GM23248 (cell line): ENCODE measurements at places on chromosomes 7 and 10.

- DNase-seq: no peak
- no peaks in the 10 kb centered on the region for H3K4me1 ChIP-seq
- no peak overlapping the region for H3K27ac ChIP-seq
- no peak overlapping the region for H3K4me3 ChIP-seq
- no peaks in the 10 kb centered on the region for H3K27me3 ChIP-seq
- 0 out of 2 replicates have a peak, but pooled peaks cover 7% of the 10 kb centered on the region for H3K36me3 ChIP-seq
These were observed 54.6 kb downstream of the NOD1 start for GRCh38 chr7:30423788-30424505.

DNA sequence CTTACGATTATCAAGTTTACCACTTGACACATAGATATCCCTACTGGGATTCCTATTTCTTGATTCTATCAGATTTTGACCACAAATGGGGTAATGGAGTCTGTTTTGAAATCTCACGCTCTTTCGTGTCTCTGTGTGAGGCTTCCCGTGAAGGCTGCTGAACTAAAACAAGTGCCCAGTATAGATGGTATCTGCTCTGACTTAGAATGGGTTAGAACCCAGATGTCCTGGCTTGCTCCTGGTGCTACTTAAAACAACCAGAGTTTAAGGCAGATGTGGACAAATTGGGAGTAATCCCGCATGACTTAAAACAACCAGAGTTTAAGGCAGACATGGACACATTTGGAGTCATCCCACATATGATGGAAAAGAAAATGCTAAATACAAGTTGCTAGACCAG is 85.9 kb downstream of the FAM204A start:
- no peak for DNase-seq
- H3K27ac ChIP-seq: no peak overlapping the region
- no peaks in the 10 kb centered on the region for H3K4me1 ChIP-seq
- H3K36me3 ChIP-seq: no peaks in the 10 kb centered on the region
- no peak overlapping the region for H3K4me3 ChIP-seq

DNA sequence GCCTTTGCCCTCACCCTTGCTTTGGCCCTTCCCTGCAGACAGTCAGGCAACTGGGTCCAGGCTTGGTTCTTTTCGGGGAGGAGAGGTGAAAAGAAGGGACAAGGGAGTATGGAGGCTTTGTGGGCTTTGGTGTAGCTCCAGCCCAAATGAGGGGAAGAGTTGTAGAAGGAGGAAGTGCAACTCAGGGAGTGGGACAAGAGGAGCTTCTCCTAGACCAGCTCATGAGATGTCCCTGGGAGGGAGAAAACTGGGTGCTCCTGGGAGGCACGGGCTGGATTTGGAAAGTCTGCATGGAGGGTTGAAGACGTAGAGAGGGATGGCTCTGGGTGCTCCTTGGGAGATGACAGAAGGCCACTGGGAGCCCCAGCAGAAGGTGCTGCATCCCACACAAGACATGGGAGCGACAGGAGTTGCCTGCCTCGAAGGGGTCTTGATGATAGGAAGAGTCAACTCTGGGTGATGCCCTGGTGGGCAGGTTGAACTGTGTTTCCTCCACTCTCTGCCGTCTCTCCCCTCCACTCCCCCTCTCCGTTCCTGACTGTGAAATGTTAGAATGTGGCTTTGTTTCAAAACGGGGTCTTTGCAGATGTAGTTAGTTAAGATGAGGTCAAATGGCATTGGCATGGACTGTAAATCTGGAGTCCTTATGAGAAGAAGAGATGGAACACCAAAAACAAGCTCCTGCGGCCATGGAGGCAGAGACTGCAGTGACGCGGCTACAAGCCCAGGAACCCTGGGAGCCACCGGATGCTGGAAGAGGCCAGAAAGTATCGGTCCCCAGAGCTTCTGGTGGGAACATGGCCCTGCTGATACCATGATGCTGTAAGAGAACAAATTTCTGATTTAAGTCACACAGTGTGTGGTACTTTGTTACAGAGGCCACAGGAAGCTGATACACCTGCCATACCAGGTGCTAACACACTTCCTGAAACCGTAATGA is 298.5 kb downstream of the GLRX3 start:
- no peak for DNase-seq
- H3K27ac ChIP-seq: no peak overlapping the region
- H3K27me3 ChIP-seq: no peaks in the 10 kb centered on the region
- H3K4me1 ChIP-seq: no peaks in the 10 kb centered on the region

- no peak overlapping the region for H3K27ac ChIP-seq
- H3K27me3 ChIP-seq: no peaks in the 10 kb centered on the region
- H3K4me3 ChIP-seq: no peak overlapping the region
- DNase-seq: no peak
- H3K36me3 ChIP-seq: no peaks in the 10 kb centered on the region
These were observed 63.6 kb upstream of the TRIM24 start for GRCh38 chr7:138396251-138397070.

DNA sequence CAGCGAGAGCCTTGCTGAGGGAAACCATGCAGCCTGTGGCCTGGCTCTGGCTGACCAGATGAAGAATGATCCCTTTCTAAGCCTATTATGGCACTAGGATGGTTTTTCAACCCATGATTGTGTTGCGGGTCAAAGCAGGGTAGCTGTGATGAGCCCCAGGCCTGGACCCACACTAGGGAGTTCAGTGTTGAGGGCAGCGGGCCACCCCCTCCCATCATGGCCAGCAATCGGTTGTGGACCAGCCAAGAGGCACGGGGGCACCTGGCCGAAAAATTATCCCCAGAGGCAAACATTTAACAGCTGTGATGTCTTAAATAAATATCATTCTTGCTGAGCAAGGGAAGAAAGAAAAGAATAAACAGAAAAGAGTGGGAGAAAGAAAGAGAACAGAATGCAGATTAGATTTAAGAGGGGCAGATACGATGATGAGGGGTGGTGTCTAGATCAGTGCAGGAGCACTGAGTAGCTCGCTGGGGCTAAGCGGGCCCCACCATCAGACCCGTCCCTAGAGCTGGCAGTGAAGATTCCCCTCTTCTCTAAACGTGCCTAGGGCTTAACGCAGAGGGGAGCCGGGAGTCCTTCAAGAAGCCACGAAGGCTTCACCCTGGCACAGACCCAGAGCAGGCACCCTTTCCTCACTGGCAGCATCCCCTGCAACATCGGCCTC is 82.7 kb downstream of the SLC37A3 start:
- no peaks in the 10 kb centered on the region for H3K27me3 ChIP-seq
- H3K36me3 ChIP-seq: no peaks in the 10 kb centered on the region
- H3K27ac ChIP-seq: peak overlapping the region; percentile 86
- peaks cover 31% of the 10 kb centered on the region for H3K4me1 ChIP-seq

- no peaks in the 10 kb centered on the region for H3K36me3 ChIP-seq
- H3K27ac ChIP-seq: no peak overlapping the region
- no peaks in the 10 kb centered on the region for H3K4me1 ChIP-seq
- H3K27me3 ChIP-seq: no peaks in the 10 kb centered on the region
These were observed 165.7 kb upstream of the FZD1 start for GRCh38 chr7:91098566-91098965.

DNA sequence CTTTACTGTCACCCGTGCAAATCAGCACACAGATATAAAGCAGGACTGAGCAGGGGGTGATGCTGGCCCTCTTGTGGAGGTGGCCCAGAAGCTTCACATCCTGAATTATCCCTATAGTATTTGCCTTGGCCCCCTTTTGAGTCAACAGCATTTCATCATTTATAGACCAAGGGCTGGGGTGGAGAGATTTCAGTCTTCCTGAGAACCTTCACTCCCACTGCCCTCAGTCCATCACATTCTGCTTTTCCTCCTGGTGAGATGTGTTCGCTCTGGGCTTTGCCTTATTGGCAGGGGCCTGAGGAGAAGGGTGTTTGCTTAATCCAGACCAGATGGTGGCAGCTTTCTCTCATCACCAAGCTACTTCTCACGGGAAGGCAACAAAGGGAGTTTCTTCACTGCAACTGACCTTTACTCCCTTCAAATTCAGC is 47.7 kb downstream of the NOC3L start:
- H3K4me1 ChIP-seq: peaks cover 19% of the 10 kb centered on the region
- H3K36me3 ChIP-seq: no peaks in the 10 kb centered on the region
- no peaks in the 10 kb centered on the region for H3K27me3 ChIP-seq
- DNase-seq: peak; percentile 59
- no peak overlapping the region for H3K4me3 ChIP-seq

DNA sequence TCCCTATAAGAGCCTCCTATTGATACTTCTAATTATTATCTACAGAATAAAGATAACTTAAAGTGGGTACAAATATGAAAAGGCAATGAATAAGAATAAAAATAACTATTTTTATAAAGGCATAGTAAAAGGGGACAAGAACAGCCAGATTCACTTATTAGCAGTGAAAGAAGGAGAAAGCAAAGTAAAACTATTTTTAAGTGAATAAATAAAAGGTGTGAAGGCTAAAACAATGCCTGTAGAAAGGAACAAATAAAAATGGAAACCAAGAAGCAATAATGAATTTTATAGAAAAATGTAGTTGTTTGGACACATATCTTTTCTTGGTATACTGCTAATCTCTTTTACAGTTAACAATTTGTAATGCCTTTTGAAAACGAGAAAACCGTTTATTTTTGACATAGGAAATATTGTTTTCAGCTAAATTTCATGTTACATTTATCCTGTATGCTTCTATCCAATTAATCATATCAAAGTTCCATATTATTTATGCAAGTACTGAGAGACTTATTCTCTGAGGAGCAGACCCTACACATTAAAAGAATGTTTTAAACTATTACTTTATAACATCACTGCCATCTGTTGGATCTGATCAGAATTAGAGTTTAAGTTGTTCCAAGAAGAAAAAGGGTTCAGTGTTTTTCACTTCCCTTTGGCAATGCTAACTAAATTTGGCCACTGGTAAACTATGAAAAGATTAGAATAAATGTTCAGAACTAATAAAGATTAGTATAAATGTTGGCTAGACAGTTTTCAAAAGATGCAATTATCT is 59.1 kb downstream of the ARMC3 start:
- H3K4me1 ChIP-seq: no peaks in the 10 kb centered on the region
- H3K27me3 ChIP-seq: no peaks in the 10 kb centered on the region
- no peak overlapping the region for H3K27ac ChIP-seq
- peak; percentile 59 for DNase-seq
- H3K36me3 ChIP-seq: no peaks in the 10 kb centered on the region
- H3K4me3 ChIP-seq: no peak overlapping the region

- H3K27me3 ChIP-seq: no peaks in the 10 kb centered on the region
- H3K36me3 ChIP-seq: no peaks in the 10 kb centered on the region
- H3K27ac ChIP-seq: no peak overlapping the region
- H3K4me3 ChIP-seq: no peak overlapping the region
These were observed 74.0 kb downstream of the GATA3 start for GRCh38 chr10:8128511-8128910.

- H3K4me3 ChIP-seq: no peak overlapping the region
- H3K27ac ChIP-seq: no peak overlapping the region
These were observed 273.9 kb upstream of the ZMIZ1 start for GRCh38 chr10:78794736-78795455.

DNA sequence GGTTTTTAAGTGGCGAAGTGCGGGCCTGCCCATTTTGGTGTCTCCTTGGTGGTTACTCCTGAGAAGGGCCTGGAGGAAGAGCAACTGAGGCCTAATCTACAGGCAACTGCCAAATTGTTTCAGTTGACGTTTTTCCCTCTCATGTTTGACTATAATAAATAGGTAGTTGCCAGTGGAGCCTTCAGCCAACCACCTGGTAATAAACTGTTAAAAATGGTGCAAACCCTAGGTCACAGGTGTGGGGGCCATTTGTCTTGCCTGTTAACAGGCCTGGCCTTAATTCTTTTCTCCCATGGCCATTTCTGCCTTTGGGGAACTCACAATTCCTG is 3.7 kb downstream of the IKZF1 start:
- DNase-seq: no peak
- H3K27me3 ChIP-seq: peaks cover 79% of the 10 kb centered on the region
- H3K4me1 ChIP-seq: no peaks in the 10 kb centered on the region
- H3K36me3 ChIP-seq: no peaks in the 10 kb centered on the region

- H3K36me3 ChIP-seq: no peaks in the 10 kb centered on the region
- H3K4me3 ChIP-seq: no peak overlapping the region
- peaks cover 34% of the 10 kb centered on the region for H3K4me1 ChIP-seq
These were observed 176.0 kb upstream of the SVIL start for GRCh38 chr10:29810816-29811215.

DNA sequence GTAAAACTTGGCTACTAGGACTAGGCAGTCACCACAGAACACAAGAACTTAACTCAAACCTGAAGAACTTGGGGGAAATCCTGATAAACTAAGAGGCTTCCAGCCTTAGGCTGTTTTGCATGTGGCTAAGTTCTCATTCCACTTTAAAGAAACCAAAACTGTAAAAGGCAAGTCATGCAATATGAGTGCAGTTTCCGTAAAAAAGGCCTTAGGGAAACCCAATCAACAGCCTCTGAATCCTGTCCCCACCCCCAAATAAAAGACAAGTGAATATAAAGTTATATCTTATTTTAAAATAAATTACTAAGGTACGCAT is 95.1 kb downstream of the USP6NL start:
- H3K36me3 ChIP-seq: no peaks in the 10 kb centered on the region
- H3K27me3 ChIP-seq: no peaks in the 10 kb centered on the region
- H3K4me1 ChIP-seq: no peaks in the 10 kb centered on the region; the same call in 1 of the 2 replicates
- H3K4me3 ChIP-seq: no peak overlapping the region

GRCh38 chr7:80134115-80134535 is 506 bp upstream of the GNAI1 start:
- H3K4me1 ChIP-seq: peaks cover 32% of the 10 kb centered on the region
- peak overlapping the region; percentile 88 for H3K4me3 ChIP-seq
- H3K27ac ChIP-seq: peak overlapping the region; percentile 36
- H3K27me3 ChIP-seq: no peaks in the 10 kb centered on the region
- no peak for DNase-seq
- no peaks in the 10 kb centered on the region for H3K36me3 ChIP-seq

- no peaks in the 10 kb centered on the region for H3K36me3 ChIP-seq
- H3K4me1 ChIP-seq: no peaks in the 10 kb centered on the region
- DNase-seq: no peak
- peaks cover 71% of the 10 kb centered on the region for H3K27me3 ChIP-seq
- H3K4me3 ChIP-seq: no peak overlapping the region
These were observed 22.2 kb upstream of the PAX2 start for GRCh38 chr10:100723180-100723579.

GRCh38 chr10:35636956-35637355 is 5.1 kb downstream of the FZD8 start:
- DNase-seq: no peak
- H3K4me3 ChIP-seq: no peak overlapping the region
- H3K4me1 ChIP-seq: peaks cover 4% of the 10 kb centered on the region
- H3K27me3 ChIP-seq: no peaks in the 10 kb centered on the region
- H3K36me3 ChIP-seq: 0 out of 2 replicates have a peak, but pooled peaks cover 5% of the 10 kb centered on the region

- no peaks in the 10 kb centered on the region for H3K36me3 ChIP-seq
- no peak overlapping the region for H3K4me3 ChIP-seq
- no peaks in the 10 kb centered on the region for H3K4me1 ChIP-seq
- no peak overlapping the region for H3K27ac ChIP-seq
- H3K27me3 ChIP-seq: peaks cover 3% of the 10 kb centered on the region
These were observed 185.5 kb downstream of the EMX2 start for GRCh38 chr10:117728087-117728486.
